ENCODE measurements at places on chromosomes 2 and 18.

DNA sequence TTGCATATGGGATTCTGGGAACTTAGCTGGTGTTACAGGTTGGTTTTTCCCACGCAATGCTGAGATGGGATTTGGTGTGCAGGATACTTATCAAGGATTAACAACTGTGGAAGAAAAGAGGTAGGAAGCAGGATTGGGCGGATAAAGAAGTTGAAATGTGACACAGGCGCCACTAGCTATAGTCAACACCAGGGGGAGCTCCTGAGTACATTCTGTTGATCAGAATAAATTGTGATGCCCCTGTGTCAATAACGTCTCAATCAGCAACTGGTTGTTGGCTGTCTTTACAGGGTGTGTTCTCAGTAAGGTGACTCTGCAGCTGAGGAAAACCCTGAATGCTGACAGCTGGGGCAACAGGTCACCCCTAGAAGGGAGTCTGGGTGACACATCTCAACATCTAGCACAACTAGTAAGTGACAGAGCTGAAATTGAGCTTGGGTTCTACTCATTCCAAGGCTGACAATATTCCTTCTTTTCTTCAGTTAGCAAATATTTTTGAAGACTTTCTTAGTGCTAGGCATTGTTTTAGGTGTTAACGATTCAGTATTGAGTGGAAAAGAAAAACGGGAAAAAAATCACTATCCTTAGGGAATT is 143.0 kb downstream of the ARL6IP6 start:
- DNase-seq = no peak

DNA sequence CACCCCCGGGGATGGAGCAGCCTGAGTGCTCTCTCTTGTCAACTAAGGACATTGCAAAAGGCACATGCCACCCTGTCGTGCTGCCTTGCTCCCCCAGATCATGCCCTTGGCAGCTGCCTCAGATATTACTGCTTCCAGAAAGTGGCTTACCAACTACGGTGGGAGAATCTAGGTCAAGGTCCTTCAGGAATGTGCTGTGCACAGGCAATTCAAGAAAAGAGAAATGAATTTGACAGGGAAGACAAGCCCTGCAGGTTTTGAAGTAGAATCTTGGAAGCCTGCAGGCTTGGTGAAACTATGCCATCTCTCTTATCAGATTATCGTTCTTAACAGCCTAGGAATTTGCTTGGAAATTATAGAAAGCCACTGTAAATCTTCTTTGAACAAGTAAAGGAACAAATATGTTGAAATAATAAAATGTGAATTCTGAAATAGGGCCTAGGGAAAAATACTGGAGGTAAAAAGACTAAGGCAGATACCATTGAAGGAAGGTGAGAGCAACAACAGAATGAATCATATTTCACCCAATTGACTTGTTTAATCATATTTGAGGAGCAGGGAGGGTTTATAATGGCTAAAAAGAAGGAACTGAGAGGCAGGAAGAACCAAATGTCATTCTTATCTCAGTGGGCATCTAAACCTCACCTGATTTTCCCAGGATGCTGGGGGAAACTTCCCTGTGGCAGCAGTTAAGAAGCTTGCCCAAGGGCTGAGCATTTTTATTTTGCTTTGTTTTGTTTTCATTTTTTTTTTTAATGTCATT is 94.0 kb upstream of the GLS start:
- DNase-seq = no peak

- no peak for DNase-seq
Observed at GRCh38 chr2:127044165-127044718, 62.7 kb downstream of the BIN1 start.

GRCh38 chr18:35888329-35888728 is 84.2 kb upstream of the RMP24 start:
- no peak for DNase-seq

DNA sequence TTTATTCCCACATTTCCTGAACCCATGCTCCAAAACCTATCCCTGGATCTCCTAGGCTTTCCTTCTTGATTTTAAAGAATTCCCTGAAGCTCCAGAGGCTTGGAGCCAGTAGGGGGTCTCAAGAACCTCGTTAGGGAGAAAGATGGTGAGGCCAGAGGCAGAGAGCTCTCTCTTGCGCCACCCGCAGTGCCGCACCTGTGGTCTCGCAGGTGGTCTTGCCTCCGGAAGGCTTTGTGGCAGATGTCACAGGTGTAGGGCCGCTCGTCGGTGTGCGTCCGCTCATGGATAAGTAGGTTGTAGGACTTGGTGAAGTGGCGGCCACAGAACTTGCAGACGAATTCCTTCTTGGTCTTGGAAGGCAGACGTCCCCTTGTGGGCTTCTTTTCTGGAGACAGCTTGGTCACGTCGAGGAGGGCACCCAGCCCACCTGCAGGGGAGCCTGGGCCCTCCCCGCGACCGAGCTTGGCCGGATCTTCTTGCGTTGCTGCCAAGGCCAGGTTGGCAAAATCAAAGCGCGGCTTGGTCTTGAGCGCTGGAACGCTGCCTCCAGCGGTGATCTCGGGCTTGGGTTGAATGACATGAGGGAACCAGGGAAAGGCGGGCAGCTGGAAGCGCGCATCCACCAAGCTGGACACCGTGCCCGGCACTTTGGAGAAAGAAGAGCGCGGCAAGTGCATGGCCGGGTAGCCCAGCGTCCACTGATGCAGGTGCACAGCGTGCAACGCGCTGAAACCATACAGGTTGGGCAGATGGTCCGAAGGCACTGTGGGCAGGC is 5.3 kb downstream of the OSR1 start:
- DNase-seq = no peak

DNA sequence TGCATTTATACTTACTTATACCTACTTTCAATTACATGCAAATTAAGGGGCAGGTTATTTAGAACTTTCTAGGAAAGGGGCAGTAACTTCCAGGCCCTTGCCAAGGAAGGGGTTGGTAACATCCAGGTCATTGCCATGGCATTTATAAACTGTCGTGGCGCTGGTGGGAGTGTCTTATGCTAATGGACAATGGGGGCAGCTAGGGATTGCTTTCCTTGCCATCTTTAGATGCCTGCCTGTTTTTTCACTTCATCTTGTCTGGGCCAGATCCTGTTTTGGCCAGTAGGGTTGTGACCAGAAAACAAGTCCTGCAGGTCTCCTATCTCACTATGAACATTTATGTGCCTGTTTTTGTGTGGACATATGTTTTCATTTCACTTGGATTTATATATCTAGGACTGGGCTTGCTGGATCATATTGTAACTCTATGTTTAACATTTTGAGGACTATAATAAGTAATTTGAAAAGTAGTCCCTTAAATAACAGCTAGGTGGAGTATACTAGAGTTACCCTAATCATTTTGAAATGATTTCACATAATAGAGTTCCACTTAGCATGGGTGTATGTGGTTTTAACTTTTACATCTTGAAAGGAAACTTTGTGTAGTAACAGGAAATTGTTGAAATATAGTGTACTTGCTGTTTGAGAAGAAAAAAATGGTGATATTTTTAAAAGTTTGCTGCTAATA is 56.1 kb downstream of the LCLAT1 start:
- DNase-seq = no peak

- no peak for DNase-seq
Observed at GRCh38 chr2:179239195-179239594, 25.4 kb downstream of the SESTD1 start.

DNA sequence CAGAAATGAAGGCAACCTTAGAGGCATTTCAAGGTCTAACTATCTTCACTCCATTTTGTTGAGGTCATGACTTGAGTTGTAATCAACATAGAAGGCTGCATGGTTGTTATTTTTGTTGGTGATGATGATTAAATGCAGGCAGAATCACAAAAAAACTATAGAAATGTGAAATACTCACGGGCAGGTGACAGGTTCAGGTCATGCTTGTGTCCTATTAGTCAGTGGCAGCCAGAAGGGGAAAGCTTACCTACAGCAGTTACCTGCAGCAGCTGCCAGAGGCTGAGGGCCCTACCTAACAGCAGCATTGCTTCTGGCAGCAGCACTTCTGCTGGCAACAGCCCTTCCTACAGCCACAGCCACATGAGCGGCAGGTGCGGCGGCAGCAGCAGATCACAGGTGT is 394 bp downstream of the SCYGR3 start:
- DNase-seq = no peak

GRCh38 chr2:216632952-216633615 is at the start of gene IGFBP2:
Gene IGFBP2, plus strand, starts transcription at chr2:216633420. Its CDS starts 104 bp downstream, at chr2:216633524.
- DNase-seq = peak; percentile 36

DNA sequence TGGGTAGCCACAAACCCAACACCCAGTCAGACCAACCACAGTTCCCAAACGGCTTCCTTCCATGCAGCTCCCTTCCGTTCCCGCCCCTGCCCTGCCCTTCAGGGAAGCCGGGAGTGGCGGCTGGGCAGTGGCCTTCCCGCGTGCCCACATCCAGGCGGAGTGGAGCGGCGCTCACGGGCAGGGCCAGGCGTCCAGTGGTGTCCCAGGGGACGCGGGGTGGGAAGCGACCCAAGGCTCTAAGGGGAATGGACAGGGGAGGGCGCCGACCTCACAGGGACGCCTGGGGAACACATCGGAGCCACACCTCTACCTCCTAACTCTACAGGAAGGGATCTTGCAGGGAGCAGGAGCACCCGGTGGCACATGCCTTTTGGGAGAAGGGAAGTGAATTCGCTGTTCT is 225.9 kb upstream of the MGAT5 start:
- DNase-seq = no peak

DNA sequence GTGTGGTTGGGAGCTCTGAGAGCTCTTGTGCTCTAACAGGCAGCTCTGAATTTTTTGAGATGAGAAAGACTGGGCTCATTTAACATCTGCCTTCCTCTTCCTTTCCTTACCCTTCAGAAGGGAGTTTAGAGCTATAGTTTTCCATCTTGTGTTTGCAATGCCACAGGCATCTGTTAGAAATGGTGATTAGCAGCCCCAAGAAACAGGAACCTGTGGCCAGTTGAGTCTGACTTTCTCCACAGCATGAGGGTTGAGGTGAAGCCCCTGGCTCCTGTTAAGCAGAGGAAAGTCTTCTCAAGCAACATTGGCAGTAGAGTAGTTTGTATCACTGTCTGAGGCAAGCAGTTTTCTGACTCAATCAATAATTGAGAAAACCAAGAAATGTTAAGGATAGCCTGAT is 577.4 kb downstream of the ZEB2 start:
- no peak for DNase-seq

DNA sequence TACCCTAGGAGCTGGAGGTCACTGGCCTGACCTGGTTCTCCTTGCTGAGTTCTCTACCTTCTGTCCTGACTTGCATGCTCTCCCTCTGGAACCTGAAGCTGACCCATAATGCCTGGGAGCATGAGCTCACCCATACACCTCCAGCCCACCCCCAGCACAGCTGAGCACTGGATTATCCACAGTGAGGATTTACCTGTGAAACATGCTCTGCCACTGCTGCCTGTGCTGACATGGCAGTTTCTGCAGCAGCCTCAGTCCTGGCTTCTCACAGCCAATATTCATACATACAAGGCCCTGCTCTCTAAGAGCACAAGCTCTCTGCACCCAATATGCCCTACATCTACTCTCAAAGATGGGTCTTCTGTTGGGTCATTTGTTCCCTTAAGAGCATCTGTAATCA is 5.0 kb downstream of the CXCR2 start:
- DNase-seq = no peak

DNA sequence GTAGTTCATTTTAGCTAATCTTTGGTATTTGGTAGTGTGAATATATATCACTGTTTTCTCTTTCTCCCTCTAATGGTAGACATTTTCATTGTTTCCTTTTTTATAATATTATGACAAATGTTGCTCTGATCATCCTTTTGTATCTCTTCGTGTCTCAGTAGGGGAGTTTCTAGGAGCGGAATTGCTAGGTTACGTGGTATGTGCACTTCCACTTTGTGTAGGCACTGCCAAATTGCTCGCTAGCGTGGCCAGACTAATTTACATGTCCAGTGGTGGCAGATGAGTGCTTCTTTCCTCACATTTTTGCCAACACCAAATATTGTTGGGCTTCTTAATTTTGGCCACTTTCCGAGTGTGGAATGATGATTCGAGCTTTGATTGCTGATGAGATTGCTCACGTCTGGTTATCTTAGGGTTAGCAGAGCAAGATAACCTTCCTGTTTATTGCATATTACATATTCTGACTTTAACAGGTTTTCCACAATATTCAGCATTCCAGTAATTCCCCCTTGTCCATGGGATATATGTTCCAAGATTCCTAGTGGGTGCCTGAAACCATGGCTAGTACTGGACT is 30.4 kb upstream of the GREB1 start:
- no peak for DNase-seq

- no peak for DNase-seq
Observed at GRCh38 chr2:132979339-132980093, 309.5 kb upstream of the LYPD1 start.

DNA sequence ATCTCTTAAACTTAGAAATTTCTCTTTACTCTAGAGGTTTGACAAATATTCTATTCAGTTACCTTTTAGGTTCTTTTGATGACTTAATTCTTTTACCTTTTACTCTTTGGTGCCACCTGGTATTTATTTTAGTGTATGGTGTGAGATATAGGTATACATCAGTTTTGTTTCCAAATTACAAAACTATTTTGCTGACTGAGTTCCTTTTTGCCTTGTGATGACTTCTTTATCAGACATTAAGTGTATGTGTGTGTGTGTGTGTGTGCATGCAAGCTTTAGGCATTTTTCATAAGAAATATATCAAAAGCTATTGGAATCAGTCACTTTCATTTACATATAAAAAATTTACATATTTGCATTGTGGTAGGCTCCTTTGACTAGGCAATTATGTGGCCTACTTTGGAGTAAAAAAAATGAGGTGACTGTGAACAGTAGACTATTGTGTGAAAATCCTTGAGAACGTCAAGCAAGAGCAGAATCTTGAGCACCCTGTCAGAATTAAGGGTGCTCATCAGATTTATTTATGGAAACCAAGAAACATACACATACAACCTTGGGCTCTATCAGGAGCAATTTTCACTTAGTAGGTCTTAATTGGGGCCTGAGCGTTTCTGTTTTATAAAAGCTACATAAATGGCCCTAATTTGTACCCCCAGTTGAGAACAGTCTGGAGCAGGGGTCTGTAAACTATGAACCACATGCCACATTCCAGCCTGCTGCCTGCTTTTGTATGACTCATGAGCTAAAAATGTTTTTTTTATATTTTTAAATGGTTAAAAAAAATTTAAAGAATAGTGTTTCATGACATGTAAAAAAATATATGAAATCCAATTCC is 415.9 kb downstream of the SLC4A3 start:
- DNase-seq = no peak

DNA sequence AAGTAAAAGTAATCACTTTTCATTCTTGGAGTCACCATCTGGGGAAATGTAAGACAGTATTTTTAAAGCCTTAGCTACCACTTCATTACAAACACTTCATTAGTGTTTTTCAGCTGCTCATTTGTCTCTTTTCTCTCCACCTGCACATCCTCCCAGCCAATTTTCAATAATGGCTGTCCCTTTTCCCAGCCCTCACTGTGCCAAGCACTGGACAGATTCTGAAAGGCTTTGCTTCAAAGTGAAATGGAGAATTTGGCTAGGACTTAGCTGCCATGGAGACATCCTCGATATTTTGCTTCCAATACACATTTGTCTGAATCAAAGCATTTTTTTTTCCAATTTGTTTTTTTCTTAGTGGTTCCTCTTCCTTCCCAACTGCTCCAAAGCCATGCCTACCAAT is 272.4 kb upstream of the NRXN1 start:
- DNase-seq = no peak
